ENCODE measurements at places on chromosomes 11 and 22.

- no peaks in the 10 kb centered on the region for H3K27me3 ChIP-seq
- no peaks in the 10 kb centered on the region for H3K36me3 ChIP-seq
- no peak for DNase-seq
- H3K4me3 ChIP-seq: no peak overlapping the region
- no peaks in the 10 kb centered on the region for H3K4me1 ChIP-seq
- H3K27ac ChIP-seq: no peak overlapping the region
These were observed 407.6 kb downstream of the RAB38 start for GRCh38 chr11:87767615-87768014.

- H3K27ac ChIP-seq: no peak overlapping the region
- DNase-seq: no peak
- H3K4me1 ChIP-seq: no peaks in the 10 kb centered on the region
- no peaks in the 10 kb centered on the region for H3K36me3 ChIP-seq
- no peak overlapping the region for H3K4me3 ChIP-seq
These were observed 48.4 kb upstream of the MUC15 start for GRCh38 chr11:26620282-26621045.

GRCh38 chr11:63906087-63906486, 10.9 kb downstream of the RCOR2 start:
- no peaks in the 10 kb centered on the region for H3K27me3 ChIP-seq
- H3K4me3 ChIP-seq: no peak overlapping the region
- no peak overlapping the region for H3K27ac ChIP-seq

DNA sequence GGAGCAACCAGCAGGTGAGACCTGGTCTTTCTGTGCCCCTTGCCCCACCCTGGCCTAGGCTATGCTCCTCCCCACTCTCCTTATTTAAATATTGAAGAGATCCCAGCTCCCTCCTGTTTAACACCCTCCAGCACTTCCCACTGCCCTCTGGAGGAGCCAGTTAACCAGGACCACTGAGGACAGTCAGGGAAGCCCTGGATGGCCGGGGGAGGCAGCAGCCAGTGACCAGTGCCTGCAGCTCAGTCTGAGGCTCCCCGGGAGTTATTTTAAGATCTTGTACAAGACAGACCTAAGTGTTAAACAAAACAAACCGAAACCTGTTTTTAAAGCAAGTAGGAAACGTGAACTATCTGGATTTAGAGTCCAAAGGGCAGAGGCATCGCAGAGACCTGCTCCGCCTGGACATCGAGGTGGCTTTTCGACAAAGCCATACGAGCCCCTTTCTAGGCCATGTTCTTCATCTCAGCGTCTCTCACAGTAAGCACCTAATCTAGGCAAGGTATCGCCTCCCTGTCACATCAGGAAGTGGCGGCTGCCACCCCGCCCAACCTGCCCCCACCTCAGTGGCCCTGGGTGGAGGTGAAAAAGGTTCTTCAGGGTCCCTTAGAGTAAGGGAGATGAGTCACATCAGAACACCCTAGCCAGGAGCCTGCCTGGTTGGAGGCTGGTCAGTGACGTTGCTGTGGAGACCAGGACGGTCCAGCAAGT, 35.2 kb downstream of the TRMU start:
- H3K4me1 ChIP-seq: peaks cover 48% of the 10 kb centered on the region
- H3K27me3 ChIP-seq: no peaks in the 10 kb centered on the region
- DNase-seq: no peak
- no peak overlapping the region for H3K4me3 ChIP-seq
- no peaks in the 10 kb centered on the region for H3K36me3 ChIP-seq

DNA sequence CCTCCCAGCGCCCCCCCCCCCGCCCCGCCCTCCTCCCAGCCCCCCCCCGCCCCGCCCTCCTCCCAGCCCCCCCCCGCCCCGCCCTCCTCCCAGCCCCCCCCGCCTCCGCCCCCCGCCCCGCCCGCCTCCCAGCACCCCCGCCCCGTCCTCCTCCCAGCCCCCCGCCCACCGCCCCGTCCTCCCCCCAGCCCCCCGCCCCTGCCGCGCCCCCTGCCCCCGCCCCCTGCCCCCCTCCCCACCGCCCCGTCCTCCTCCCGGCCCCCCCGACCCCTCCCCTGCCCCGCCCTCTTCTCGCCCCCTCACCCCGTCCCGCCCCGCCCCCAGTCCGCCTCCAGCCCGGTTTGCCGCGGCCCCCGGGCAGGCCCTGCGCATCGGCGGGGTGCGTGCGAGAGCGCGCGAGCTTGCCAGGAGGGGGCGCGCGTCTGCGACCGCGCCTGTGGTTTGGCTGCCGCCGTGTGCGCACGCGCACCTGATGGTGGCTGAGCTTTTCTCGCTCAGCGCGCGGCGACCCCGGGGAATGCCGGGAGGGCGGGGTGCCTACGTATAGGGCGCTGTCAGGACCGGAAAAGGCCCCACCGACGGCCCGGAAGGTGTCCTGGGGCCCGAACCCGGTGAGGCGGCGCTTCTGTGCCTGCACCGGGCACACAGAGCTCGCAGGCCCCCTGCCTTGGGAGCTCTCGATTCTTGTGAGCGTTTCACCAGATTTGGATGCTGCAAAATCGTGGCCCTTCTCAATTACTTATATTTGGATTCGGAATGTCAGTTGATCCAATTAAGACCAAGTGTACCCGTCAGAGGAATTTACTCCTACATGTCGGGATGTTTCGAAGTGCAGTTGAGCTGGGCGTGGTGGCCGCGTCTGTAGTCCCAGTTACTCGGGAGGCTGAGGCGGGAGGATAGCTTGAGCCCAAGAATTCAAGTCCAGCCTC, 501 bp upstream of the TTLL12 start:
- H3K27me3 ChIP-seq: no peaks in the 10 kb centered on the region
- H3K4me1 ChIP-seq: peaks cover 43% of the 10 kb centered on the region
- peak overlapping the region; percentile 41 for H3K4me3 ChIP-seq
- no peaks in the 10 kb centered on the region for H3K36me3 ChIP-seq

GRCh38 chr11:65822776-65823528, 10.8 kb upstream of the SNX32 start:
- H3K4me3 ChIP-seq: no peak overlapping the region
- H3K4me1 ChIP-seq: peaks cover 15% of the 10 kb centered on the region
- peak overlapping the region; percentile 39 for H3K27ac ChIP-seq
- no peaks in the 10 kb centered on the region for H3K36me3 ChIP-seq

DNA sequence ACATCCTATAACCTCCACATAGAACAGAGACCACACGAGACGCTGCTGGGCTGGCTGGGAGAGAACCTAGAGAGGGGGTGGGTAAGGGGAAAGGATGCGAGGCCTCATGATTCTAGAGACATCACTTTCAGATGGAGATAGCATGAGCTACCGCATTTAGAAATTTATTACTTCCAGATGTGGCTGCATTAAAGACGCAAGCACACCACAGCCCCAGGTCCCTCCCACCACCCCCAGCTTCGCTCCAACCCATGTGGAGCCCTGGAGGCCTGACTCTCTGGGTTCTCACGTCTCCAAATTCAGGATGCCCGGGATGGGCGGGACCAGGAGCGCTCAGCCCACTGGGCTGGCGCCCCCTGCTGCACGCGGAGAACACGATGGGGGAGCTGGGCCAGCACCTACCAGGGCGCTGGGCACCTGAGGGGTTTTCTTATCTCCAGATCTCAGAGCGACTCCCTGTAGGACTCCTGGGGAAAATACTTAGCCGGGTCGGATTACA, 13.6 kb downstream of the MRPL21 start:
- H3K27me3 ChIP-seq: no peaks in the 10 kb centered on the region
- H3K4me3 ChIP-seq: no peak overlapping the region
- peak; percentile 86 for DNase-seq

DNA sequence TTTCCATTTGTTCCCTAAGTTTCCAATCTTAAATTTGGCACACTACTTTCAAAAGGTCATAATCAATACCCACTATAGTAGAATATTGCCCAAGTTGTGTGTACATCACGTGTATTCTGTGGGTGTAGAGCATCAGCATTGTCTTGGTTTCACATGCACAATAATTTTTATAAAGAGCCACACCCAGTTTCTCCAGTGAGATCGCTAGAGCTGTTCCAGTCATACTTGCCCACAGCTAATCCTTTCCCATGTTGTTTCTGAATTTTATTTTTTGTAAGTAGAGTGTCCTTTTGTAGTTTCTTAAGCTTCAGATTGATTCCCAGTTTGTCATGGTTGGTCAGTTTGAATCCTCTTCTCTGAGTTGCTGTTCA, 13.7 kb downstream of the FAM118B start:
- H3K27me3 ChIP-seq: no peaks in the 10 kb centered on the region
- peaks cover 13% of the 10 kb centered on the region for H3K36me3 ChIP-seq
- no peak overlapping the region for H3K27ac ChIP-seq
- no peaks in the 10 kb centered on the region for H3K4me1 ChIP-seq
- no peak for DNase-seq

DNA sequence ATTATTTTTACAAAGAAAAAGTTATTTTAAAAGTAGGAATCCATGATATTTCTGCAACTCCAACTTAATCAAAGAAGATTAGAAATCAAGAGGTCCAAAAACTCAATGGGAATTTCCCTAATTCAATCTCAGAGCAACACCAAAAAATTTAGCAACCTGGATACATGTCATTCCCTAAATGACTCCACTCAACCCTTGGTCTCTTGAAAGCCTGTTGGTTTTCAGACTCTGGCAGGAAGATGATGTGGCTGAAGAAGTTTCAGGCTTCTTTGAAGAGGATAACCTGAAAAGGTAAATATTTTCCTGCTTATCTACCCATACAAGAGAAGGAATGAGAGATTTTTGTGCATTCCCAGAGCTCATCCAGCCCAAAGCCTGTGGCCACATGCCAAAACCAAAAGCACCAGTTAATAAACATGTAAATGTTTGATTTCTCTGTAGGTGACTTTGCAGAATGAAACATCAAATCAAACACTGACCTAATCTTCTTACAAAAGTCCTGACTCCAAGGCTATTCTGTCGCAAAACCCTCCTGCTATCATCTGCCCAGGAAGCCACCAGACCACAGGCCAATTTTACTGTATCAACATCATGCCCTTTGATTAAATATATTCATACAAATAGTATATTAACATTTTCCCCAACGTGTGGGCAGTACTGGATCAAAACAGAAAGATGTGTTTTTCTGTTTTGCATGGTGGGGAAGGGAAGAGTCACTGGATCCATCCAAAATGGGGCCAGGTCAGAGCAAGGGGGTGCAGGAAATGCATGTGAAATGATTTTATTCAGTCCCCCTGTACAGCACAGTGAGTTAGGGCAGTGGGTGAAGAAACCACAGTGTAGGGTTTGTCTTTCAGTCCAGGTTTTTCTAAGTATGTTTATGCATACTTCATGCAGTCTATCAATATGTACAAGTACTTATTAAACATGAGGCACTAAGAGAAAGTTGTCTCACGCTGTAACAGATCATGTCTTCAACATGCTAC, 38.8 kb downstream of the SMCO4 start:
- H3K4me1 ChIP-seq: no peaks in the 10 kb centered on the region
- DNase-seq: no peak
- H3K27ac ChIP-seq: no peak overlapping the region

DNA sequence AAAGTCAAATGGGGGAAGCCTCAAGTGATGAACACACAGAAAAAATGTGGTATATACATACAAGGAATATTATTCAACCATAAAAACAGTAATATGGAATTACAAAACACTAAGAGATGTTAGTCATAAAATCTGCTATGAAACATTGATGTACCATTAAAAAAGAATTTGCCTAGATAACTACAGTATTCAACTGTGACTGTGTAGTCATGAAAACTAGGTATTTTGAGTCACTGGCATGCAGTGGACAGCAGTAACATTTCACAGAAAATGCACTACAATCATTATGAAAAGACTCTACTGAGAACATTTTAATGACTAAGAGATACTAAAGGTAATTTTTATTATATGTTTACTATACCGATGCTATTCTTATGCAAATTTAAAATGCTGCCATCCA, 11.7 kb downstream of the ZNF195 start:
- no peak overlapping the region for H3K27ac ChIP-seq
- H3K4me1 ChIP-seq: no peaks in the 10 kb centered on the region
- peaks cover 100% of the 10 kb centered on the region for H3K36me3 ChIP-seq

DNA sequence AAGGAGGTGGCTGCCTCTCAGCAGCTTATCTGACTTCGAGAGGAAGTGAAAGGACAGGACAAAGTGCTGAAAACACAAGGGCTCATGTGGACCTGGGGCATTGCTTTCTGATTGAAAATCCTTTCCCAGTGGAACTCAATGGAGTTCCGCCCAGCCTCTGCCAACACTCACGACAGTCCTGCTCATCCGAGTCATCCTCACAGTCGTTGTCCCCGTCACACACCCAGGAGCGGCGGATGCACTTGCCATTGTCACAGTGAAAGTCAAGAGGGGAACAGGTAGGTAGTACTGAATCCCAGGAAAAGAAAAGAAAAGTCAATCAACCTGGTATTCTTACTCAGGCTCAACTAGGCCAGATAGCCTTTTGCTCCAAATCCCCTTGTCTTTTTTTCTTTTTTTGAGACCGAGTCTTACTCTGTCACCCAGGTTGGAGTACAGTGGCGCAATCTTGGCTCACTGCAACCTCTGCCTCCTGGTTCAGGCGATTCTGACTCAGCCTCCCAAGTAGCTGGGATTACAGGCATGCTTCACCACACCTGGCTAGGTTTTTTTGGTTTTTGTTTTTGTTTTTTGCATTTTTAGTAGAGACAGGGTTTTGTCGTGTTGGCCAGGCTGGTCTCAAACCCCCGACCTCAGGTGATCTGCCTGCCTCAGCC, 18.1 kb downstream of the LRP4 start:
- H3K27me3 ChIP-seq: no peaks in the 10 kb centered on the region
- H3K36me3 ChIP-seq: peaks cover 24% of the 10 kb centered on the region
- no peak for DNase-seq

GRCh38 chr11:126438272-126438671, 82.8 kb downstream of the ST3GAL4 start:
- H3K27ac ChIP-seq: no peak overlapping the region
- no peaks in the 10 kb centered on the region for H3K4me1 ChIP-seq
- no peak for DNase-seq
- no peaks in the 10 kb centered on the region for H3K36me3 ChIP-seq

GRCh38 chr22:40276996-40277823, 69.1 kb upstream of the ADSL start:
- peaks cover 23% of the 10 kb centered on the region for H3K4me1 ChIP-seq
- H3K27me3 ChIP-seq: no peaks in the 10 kb centered on the region
- peak overlapping the region; percentile 37 for H3K4me3 ChIP-seq
- no peak for DNase-seq
- H3K27ac ChIP-seq: peak overlapping the region; percentile 85

- peak overlapping the region; percentile 95 for H3K27ac ChIP-seq
- H3K36me3 ChIP-seq: no peaks in the 10 kb centered on the region
- peak; percentile 29 for DNase-seq
- no peaks in the 10 kb centered on the region for H3K27me3 ChIP-seq
- peak overlapping the region; percentile 76 for H3K4me3 ChIP-seq
- peaks cover 23% of the 10 kb centered on the region for H3K4me1 ChIP-seq
These were observed 470 bp downstream of the NUMA1 start for GRCh38 chr11:72079819-72080325.

GRCh38 chr11:115893461-115894099, 389.4 kb upstream of the CADM1 start:
- no peak overlapping the region for H3K4me3 ChIP-seq
- H3K4me1 ChIP-seq: no peaks in the 10 kb centered on the region
- no peak overlapping the region for H3K27ac ChIP-seq
- no peaks in the 10 kb centered on the region for H3K27me3 ChIP-seq
- H3K36me3 ChIP-seq: no peaks in the 10 kb centered on the region

- H3K27ac ChIP-seq: peak overlapping the region; percentile 57
- peaks cover 6% of the 10 kb centered on the region for H3K36me3 ChIP-seq
- no peak overlapping the region for H3K4me3 ChIP-seq
- H3K4me1 ChIP-seq: peaks cover 33% of the 10 kb centered on the region
These were observed 44.2 kb upstream of the WEE1 start for GRCh38 chr11:9529334-9529650.
